ENCODE measurements at places on chromosomes 16 and 17.

GRCh38 chr17:73415782-73416181 lies 104.0 kb upstream of the CDC42EP4 start:
- no peak for DNase-seq

GRCh38 chr17:4566785-4567184 lies 6.4 kb upstream of the GGT6 start:
- DNase-seq = no peak

DNA sequence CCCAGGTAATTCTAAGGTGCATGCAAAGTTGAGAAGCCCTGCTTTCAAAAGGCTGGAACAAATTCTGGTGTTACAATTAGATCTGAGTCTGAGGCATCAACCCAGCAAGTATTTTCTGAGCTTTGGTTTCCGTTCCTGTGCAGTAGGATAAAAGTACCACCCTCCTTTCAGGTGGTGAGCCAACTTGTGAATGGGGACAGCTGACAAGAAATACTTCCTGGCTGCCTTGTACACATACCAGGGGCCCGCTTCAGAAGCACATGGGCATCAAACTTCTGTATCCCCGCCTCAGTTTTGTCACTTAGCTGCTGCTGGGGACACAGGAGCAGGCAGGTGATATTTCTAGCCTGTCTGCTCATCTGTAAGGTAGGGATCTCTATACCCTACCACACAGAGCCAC lies 252.2 kb downstream of the CPPED1 start:
- no peak for DNase-seq

DNA sequence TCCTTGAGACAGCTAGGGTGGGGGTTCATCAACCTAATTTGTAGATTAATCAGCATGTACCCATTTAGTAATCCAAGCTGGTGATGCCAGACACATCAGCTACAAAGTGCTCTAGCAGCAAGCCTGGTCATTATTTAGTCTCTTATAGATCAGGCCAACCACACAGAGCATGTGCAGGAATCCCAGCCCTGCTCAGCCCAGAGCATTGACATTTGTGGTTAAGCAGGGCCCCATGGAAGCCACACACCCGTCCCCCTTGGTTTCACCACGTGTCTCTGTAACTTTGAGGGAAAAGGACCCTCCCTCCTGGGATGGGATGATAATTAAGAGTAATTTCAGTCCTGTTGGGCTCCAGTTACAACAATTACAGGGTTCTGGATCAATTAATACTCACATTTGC lies 268.8 kb upstream of the RPL38 start:
- DNase-seq = no peak

GRCh38 chr16:35410438-35410837 lies 1951.0 kb downstream of the TP53TG3F start:
- no peak for DNase-seq

DNA sequence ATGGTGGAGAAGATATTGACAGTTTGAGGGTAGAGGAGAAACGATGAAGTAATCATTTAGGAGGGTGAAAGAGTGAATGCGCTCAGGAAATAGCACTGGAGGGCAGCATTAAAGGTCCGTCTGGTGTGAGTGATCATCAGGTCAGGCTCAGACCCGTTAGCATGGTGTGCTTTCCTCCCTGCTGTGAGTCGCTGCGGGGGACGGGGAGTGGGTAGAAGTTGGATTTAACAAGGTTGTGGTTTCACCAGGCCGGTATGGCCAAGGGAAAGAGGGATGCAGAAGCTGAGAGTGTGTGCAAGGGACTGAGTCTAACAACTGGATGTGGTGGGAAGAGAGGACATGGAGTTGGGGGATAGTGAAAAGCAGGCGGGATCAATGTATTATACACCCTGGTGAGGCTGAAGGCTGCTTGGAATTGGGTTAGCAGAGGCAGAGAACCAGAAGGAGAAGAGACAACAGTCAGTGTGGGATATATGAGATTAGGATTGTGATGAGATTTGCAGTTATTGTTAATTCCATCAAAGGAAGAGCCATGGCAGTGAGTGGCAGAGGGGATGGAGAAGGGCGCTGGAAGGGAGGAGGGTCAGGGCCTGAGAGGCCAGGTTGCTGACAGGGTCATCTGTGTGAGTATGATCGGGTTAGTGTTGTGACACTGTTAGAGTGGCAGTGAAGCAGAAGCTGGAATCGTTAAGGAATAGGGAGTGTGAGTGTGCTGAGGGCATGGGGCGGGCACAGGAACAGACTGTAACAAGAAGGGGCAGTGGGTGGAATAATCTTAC lies 59.0 kb upstream of the TBX2 start:
- no peak for DNase-seq

DNA sequence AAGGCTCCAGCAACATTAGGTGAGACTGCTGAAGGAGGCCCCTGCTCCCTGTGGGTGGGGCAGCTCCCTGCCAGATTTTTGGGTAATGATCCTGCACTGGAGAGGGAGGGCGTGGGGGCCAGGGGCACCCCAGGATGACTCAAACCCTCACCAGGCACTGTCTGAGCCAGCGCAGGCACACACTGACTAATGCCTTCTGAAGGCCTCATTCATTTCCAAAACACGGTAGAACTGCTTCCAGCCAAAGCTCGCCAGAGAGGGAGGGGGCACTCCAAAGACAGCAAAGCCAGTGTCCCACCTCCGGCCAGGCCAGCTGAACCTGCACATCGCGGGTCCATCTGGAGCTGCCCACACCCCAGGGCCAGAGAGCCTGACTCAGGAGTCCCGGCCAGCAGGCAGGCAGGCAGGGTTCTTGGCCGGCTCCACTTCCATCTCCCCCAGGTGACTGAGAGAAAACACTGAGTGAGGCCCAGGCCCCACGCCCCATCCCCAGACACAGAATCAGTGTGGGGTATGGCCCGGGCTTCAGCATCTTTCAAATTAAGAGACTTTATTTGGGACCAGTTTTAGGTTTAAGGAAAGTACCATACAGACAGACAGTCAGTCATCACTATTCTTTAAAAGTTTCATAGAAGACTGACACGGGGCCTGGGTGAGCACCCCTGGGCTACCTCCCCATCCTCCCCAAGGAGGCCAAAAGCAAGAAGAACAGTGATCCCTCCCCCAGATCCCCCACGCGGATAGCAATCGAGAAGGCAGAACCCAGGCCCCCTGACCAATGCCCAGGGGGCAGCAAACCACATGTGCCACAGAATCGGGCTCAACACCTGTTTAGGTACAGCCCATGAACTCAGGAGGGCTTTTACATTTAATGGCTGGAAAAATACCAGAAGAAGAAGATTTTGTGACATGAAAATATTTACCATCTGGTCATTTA lies 2.3 kb downstream of the PIEZO1 start:
- no peak for DNase-seq

DNA sequence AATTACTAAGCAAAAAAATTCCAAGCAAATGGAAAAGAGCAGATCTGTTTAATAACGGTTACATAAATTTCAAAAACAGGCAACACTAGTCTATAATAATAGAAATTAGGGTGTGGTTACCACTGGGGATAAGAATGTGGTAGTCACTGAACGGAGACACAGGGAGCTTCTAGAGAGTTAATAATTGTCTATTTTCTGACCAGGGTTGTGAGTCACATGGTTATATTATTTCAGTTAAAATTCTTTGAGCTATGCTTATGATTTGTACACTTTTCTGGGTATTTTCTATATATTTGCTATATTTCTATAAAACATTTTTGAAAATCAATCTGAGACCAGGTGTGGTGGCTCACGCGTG lies 433.9 kb upstream of the MAF start:
- DNase-seq = no peak

- no peak for DNase-seq
These were observed 158.2 kb upstream of the XYLT1 start for GRCh38 chr16:17628983-17629382.

- no peak for DNase-seq
These were observed 2.4 kb upstream of the TBX2 start for GRCh38 chr17:61397086-61397842.

DNA sequence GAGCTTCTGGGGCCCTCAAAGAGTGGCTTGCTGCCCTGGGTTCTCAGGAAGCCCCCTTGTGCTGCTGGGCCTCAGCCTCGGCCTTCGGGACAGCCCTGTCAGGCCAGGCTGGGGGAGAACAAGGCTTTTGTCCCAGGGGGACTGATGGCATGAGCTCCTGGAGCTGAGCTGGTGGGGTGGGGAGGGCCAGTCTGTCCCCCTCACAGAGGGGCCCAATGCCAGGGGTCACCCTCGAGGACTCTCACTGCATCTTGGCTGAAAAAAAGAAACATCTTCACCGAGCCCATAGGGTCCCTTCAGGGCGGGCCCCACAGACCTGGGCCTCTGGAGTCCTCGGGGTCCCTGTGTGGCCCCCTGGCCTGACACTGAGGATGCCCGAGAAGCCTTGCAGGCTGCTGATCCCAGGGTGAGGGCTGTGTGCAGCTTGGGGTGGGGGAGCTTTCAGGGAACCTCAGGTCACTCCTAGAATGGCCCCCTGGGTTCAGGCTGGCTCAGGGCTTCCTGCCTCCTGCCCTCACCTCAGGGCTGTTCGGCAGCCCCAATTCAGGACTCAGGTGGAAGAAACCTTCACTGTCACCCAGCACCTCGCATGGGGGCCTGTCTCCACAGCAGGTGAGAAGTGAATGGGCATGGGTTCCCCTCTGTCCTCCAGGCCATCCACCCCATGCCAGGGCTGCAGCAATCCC lies 90.5 kb downstream of the TNFRSF13B start:
- no peak for DNase-seq

- no peak for DNase-seq
These were observed 6.3 kb downstream of the LMF1 start for GRCh38 chr16:964356-965035.

- no peak for DNase-seq
These were observed 8.2 kb downstream of the MMP2 start for GRCh38 chr16:55487048-55487803.

Data from SW 1271 (cell line).